ENCODE measurements at places on chromosomes 11 and 22.

DNA sequence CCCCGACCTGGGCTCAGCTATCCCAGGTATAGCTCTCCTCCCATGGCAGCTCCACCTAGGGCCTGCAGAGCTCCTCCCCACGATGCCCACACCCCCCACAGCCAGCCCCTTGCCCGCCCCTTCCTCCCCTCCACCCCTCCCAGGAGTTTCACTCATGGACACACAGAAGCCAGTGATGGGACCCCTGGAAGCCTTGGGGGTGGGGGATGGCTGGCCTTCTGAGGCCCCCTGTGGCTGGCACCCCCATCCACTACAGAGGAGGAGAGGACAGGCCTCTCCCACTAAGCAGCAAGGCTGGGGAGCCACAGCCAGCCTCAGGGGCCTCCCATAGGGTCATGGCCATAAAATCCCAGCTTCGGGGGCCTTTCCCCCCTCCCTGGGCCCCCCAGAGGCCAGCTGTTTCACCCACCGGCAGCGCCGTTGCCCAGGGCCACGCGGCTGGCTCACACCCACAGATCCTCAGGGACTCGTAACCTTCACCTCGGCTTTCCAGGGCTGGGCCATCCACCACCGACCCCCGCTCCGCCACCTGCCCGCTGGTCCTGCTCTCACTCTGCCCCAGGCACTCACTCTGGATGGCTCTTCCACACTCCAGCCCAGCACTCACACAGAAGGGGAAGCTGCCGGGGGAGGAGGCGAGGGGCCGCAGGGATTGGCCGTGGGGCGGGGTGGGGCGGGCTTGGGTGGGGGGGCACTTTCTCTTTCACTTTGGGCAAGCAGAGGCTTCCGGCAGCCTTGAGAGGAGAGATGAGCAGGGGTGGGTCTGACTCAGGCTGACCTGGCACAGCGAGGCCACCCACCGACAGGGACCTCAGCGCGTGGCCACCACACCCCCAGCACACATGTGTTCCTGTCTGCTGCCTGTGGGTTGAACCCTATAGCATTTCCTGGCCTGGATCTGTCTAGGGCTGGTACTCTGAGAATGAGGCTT is 2.2 kb downstream of the SLC25A22 start:
- no peak for DNase-seq

DNA sequence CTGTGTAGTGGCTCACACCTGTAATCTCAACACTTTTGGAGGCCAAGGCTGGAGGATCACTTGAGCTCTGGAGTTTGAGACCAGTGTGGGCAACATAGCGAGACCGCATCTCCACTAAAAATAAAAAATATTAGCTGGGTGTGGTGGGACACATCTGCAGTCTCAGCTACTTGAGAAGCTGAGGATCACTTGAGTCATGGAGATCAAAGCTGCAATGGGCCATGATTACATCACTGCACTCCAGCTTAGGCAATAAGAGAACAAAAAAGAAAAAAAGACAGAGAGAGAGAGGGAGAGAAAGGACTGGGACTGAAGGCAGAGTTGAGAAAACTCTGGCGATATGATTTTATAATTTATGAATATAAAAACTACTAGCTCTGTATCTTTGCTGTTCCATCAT is 473.1 kb downstream of the LRRC4C start:
- no peak for DNase-seq

DNA sequence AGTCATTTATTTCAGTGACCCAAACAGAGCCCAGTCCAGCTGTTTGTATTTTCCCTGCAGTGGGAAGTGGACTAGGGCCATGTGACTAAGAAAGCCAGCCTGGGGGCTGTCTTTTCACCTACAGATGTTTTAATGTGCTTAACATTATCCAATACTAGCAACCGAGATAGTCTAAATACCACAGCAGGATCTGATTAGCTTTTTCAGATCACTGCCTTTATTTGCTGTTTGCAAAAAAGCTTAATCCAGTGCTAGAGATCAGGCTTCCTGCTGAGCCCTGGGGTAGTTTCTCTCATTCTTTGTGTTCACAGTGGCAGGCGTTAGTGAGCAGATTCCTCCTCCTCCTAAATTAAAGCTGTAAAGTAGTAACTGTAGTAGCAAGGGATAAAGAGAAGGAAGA is 35.0 kb downstream of the ZC3H12C start:
- DNase-seq, result peak; percentile 25

GRCh38 chr22:46103181-46103580 is 47.1 kb upstream of the PPARA start:
- DNase-seq, result no peak

GRCh38 chr22:20205464-20205963 is 54.7 kb upstream of the CCDC188 start:
- DNase-seq, result no peak

DNA sequence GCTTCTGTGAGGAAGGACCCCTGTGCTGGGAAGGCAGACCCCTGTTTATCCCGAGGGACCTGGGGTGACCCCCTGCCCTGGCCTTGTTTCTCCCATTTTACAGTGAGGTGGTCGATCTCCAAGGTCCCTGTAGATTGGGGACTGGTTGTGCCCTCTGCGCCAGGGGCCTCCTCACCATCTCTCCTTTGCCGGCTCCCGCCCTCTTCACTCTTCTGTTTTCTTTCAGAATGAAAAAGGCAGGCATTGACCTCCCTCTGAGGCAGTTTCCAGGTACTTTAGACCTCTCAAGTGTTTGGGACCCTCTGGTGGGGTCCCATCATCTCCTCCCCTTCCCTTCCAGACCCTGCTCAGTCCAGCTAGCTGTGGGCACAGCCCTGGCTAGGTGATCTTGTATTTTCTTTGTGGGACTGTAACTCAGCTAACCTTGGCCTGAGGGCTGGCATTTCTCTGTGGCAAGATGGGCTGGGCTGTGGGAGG is 1.5 kb downstream of the SERPINH1 start:
- DNase-seq, result no peak

DNA sequence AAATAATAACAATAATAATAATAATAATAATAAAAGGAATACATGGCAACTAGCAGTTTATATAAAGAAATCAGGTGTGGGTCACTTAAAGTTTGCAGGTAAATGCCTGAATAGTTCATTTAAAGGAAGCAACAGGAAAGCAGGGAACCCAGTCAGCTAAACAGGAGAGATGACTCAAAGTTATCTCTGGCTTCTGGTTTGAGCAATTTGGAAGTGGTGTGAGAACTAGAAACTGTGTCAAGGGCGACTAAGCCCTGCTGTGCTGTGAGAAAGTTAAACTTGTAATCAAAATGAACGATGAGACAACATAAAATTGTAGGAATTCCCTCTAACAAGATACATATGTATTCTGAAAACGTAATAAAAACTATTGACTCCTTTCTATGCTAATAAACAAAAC is 35.5 kb downstream of the SLC22A9 start:
- DNase-seq, result no peak

GRCh38 chr11:107307991-107308390 is 149.6 kb downstream of the CWF19L2 start:
- DNase-seq, result no peak

- DNase-seq, result no peak
These were observed 472.6 kb downstream of the BUD13 start for GRCh38 chr11:116300232-116300631.

- no peak for DNase-seq
These were observed 33.5 kb upstream of the TOLLIP start for GRCh38 chr11:1342946-1343345.

DNA sequence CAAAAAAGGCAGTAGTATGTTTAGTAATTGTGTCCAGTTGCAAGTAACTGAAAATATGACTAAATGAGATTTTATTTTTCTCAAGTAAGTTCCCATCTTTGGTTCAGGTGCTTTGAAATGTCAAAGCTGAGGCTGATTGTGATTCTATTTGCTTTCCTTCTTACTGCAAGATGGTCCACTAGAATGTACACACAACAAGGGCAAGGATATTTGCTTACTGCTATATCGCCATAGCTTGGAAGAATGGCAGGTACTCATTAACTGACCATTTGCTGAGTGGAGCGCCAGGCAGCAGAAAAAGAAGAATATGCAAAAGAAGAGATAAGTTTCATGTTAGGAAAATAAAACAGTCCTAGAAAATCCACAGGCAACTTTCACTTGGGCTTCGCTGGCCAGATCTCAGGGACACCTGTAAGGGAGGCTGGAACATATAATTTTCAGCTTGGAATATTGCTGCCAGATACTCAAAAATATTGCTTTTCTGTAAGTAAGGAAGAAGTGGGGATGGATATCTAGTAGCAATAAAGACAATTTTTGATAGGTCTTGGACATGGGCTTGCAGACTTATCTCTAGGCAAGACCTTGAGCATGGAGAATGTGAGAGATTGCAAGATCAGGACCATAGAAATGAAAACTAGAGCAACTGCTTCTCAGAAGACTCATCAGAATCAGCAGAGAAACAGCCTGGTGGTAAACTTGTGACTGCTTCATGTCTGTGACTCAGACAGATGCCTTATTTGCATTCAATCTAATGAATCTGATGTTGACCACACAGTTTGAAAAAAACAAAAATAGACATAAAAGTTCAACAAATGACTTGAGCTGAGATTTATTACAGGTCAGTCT is 44.8 kb upstream of the OR9Q1 start:
- DNase-seq, result no peak

DNA sequence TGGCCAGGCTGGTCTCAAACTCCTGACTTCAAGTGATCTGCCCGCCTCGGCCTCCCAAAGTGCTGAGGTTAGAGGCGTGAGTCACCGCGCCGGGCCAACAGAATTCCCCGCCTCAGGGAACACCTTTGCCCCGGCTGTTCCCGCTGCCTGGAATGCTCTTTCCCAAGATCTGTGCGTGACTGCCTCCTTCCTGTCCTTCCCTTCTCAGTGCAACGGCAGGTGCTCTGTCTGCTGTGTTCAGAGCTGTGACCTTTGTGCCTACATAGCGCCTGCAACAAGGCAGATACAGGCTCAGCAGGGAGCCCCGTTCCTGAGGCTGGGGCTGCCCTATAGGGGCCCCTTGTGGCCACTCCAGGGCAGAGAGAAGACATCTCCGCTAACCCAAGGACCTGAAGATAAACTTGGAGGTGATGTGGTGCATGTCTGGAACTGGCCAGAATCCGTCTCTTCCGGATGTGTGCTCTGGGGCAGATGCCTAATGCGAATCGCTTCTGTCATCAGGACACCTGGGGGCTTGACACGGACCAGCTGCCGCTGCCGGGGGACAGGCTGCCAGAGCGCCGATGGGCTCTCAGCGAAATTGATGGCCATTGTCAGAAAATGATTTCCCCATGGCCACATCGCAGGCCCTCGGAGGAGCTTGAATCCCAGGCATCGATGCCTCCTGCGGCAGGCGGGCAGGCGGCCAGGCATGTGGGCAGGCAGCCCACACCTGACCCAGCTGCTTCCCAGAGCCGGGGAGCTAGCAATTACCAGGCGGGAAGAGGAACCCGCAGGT is 43.5 kb upstream of the TCF20 start:
- peak; percentile 51 for DNase-seq

DNA sequence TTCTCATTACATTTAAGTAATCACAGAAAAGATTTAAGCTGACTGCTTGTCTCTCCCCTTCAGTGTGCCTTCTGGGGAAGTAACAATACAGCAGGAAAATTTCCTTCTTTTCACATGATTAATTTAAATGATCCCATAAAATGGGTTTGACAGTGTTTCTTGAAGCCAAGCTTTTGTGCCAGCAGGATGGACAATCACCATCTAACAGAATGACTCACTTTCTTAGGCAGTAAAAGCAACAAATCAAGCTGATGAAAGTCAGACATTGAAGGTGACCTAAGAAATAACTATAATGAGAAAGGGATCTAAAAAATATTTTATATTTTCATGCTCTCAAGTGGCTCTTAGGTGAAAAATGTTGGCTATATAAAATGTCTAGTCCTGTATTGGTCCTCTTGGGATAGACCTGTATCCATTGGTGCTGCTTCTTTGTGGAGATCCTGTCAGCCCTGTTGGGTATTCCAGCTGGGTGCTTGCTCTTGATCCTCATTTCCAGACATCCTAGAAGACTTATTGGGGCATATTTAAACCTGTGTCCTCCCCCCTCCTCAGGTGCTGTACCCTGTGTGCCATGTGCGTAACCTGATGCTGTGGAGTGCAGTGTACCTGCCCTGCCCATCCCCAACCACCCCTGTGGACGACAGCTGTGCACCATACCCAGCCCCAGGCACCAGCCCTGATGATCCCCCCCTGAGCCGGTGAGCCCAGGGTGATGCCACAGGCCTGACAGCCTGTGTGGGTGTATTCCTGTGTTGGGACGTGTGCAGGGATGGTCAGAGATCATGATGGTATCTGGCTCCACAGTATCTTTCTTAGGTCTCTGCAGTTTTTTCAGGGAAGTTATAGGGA is 62.7 kb upstream of the HORMAD2 start:
- no peak for DNase-seq

- peak; percentile 11 for DNase-seq
These were observed 4.4 kb downstream of the SLC2A11 start for GRCh38 chr22:23862103-23862502.

- no peak for DNase-seq
These were observed 21.8 kb downstream of the PRR5 start for GRCh38 chr22:44723801-44724200.

- no peak for DNase-seq
These were observed 5.6 kb upstream of the SCGB2A1 start for GRCh38 chr11:62202910-62203309.
